AG10803 (cell line): ENCODE measurements at places on chromosomes 1 and 21.
A peak's percentile ranks its signal among the peaks of the same experiment; 100 is the strongest.

DNA sequence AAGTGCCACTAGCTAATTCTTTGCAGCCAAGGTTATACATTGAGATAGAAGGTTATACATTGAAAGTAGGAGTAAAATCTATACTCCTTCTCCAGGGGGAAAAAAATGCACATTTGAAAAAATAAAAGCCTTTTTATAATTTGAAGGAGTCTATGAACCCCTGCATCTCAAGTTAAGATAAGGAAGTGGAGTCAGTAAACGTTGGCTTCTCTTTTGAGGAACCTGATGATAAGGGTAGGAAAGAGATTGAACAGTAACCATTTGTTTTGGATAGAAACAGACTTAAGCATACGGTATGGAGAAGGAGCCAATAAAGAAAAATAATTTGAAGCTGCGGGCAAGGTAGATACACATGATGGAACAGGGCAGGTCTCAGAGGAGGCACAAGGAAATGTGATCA, 64.1 kb downstream of the RPAP2 start:
- no peak for DNase-seq

DNA sequence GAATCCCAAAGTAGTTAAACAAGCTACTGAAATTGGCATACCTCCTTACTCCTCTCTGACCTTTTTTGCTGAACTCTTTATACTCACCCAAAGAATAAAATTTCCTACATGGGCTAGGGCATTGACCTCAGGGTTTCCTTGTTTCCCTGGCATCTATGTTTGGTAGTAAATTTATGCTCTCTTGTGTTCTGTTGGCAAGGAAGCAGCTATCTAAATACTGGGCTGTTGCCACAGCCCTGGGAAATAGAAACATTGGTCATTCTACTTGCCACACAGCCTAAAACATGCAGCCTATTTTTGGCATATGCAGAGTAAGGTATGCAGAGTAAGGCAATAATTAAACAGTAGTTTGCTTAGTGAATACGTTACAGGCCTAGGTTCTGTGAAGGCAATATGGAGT, 351.4 kb downstream of the HLX start:
- peak; percentile 65 for DNase-seq

DNA sequence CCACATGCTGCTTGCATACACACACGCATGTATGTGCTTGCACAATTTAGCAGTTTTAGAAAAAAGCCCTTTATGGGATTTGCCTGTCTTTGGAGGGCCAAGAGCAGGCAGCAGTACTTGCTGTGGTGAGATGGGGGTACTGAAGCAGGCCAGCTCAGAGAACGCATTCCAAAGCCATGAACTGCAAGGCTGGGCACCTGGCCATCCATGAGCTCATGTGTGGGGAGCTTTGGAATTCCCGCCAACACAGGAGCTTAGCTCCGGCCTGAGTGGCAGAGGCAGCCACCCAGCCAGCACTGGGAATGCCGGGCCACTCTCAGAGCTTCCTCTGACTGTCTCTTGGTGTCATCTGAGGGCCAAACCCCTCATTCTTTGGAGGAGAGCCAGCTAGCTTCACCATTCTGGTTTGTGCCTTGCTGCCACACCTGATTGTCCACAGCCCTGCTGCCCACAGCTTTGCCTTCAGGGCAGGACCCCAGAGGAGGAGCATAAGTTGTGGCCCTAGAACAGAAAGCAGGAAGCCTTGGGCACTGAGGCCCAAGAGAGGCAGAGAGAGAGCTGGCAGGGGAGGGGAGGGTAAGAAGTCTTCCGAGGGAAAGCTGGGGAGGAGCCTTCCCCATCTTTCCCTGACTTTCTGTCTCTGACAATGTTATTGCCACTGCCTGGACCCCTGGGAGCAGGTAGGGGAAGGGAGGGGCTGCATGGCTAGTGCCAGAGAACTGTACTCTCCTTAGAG, 92.1 kb upstream of the POU3F1 start:
- DNase-seq: peak; percentile 94

GRCh38 chr1:206897175-206897574, at the start of gene IL24:
IL24 (plus strand) TSS chr1:206897443; CDS start chr1:206897833, 390 bp downstream.
- no peak for DNase-seq

DNA sequence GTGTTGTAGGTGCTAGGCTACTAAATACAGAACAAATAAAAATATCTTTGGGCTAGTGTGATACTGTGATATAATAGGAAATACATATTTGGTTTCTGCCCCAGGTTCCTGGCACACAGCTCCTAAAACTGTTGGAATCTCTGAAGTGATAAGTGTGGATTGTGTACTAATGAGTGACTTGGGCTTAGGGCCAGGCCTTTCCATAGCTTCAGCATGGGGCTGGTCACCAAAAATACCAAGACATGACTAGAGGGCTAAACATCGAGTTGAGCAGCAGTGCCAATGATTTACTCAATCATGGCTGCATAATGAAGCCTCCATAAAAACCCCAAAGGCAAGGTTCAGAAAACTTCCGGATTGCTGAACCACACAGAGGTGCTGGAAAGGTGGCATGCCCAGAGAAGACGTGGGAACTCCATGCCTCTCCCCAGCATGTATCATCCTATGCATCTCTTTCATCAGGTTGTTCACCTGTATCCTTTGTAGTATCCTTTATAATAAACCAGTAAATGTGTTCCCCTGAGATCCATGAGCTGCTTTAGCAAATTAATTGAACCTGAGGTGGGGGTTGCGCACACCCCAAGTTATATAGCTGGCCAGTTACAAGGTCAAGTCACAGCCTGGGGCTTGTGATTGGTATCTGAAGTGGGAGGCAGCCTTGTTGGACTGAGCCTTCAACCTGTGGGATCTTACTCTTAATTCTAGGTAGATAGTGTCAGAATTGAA, 51.6 kb downstream of the ZMYM4 start:
- peak; percentile 71 for DNase-seq

DNA sequence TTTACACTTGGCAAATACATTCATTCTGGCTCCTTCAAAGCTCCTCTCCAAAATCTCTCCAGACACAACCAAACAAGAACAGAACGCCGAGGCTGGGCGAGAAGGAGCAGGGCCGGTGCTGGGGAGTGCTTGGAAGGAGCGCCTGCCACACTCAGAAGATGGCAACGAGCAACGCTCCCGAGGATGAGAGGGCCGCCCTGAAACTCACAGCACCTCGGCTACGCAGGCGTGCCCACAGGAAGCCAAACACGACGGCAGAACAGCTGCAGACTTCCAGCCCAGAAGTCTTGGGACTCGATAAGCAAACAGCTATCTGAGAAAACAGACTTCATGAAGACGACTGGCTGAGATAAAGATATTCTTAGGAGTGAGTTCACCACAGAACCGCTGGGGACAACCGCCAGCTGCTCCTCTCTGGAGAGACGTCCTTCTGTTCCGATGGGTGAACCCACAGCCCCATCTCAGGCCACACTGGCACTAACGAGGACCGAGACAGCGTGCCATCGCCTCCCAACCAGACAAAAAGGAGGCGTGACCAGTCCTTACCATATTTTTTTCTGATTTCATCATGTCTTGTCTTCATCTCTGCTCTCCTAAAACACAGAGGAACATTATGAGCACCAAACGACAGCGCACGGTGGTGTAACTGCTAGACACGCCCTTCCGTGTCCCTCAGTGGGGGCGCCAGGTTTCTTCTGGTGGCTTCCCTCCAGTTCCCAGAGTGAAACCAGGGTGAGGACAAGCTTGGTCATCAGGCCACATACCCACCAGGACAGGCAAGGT, 18.6 kb downstream of the PTTG1IP start:
- no peak for DNase-seq

GRCh38 chr21:38688068-38688467, 117.7 kb upstream of the ETS2 start:
- no peak for DNase-seq

GRCh38 chr1:116175611-116176010, 64.4 kb downstream of the MAB21L3 start:
- no peak for DNase-seq

- DNase-seq: peak; percentile 90
Measured at GRCh38 chr1:118158924-118159323, 26.1 kb downstream of the SPAG17 start.

DNA sequence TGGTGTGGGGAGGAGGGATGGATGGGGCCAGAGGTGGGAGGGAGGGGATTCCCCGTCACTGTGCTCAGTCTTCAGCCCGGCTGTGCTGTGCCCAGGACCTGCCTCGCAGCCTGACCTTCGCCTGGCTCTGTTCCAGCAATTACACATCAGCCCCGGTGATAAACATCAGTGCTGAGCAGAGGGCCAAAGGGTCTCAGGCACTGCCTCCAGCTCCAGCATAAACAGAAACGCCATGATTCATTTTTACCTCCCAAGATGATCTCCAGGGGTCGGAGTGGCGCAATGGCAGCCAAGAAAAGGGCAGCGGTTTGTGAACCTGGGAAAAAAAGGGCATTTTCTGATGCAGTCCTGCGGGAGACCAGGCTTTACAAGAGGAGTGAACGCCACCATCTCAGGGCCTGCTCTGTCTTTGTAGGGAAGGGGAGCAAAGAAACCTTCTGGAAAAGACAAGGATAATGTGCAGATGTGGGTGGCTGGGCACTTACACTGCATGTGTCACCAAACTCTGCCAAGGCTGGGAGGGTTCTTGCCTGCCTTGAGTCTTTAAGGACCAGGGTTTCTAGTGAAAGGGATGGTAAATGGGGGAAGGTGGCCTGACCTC, 28.1 kb downstream of the SHISA4 start:
- peak; percentile 67 for DNase-seq

- no peak for DNase-seq
Measured at GRCh38 chr21:46063734-46064680, 33.9 kb upstream of the COL6A2 start.

DNA sequence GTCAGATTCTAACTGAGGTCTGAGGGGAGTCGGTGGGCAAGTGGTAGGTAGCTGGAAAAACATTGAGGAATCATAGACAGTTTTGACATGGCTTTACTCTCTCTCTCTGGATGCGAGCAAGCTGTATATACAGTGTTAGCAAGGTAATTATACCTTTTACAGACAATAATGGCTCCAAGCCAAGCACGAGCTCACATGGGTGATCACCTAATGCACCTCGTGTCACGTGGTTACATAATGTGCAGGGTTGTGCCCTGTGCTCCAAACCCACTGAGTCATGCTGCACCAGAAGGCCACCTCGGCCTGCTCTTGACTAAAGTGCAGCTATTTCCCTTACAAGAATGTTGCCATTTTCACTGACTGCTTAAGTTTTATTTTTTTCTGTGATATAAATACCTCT, 7.6 kb upstream of the CLCA2 start:
- no peak for DNase-seq

DNA sequence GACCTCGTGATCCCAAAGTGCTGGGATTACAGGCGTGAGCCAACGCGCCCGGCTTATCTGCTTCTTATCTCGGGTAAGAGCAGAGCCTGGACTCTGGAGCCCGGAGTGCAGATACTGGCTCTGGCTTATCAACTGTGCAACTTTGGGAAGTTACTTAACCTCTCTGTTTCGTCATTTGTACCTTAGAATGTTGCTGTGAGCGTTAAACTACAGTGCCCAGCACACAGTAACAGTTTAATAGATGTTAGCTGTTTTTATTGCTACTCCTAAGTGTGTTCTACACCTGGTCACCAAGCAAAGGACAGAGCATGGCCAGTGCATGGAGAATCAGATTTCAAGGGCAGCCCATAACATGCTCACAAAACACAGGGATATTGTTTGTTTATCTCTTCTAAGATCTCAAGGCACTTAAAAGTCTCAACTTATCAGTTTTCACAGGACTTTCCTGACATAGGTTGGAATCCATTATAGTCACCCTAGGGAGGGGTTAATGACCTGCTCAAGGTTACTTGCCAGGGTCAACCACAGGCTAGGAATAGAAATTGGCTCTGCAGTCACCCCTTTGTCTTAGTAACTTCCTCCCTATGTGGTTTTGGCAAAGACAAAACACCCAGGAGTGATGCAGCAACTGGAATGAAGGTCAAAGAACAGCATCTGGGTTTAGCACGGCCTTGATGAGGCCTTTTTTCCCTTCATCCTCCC, 22.5 kb upstream of the SRP9 start:
- DNase-seq: peak; percentile 96

GRCh38 chr1:101664726-101665125, 332.0 kb downstream of the OLFM3 start:
- no peak for DNase-seq

DNA sequence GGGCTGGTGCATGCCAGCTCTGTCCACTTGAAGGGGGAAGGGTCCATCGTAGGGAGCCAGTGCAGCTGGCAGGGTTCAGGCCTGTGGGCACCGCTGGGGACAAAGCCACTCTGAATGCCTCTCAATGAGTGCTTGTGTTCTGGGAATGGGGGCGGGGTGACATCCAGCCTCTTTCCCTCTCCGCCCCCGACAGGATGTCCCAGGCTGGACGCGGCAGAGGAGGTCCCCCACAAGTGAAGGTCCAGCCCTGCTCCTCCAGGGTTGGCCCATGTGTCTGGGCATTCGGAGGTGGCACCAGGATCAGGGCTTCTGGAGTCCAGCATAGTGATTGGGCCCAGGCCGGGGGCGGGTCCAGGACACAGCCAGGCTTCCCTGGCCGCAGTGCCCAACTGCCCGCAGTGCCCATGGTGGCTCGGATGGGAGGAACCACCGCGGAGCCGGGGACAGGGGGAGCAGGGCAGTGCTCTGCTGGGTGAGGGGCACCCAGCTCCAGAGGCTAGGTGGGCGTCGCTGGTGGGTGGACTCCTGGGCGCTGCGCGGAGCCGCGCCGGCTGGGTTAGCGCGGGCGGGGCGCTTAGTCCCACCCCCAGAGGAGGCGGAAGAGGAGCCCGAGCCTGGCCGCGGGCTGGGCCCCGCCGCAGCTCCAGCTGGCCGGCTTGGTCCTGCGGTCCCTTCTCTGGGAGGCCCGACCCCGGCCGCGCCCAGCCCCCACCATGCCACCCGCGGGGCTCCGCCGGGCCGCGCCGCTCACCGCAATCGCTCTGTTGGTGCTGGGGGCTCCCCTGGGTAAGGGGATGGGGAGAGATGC, at the start of gene SHISA4:
Gene SHISA4, plus strand, starts transcription at position 617 of the 808 bp plus-strand sequence. Its CDS starts 97 bp downstream, at position 714.
- DNase-seq: peak; percentile 55

- DNase-seq: no peak
Measured at GRCh38 chr1:33177996-33178540, 3.8 kb downstream of the TRIM62 start.

DNA sequence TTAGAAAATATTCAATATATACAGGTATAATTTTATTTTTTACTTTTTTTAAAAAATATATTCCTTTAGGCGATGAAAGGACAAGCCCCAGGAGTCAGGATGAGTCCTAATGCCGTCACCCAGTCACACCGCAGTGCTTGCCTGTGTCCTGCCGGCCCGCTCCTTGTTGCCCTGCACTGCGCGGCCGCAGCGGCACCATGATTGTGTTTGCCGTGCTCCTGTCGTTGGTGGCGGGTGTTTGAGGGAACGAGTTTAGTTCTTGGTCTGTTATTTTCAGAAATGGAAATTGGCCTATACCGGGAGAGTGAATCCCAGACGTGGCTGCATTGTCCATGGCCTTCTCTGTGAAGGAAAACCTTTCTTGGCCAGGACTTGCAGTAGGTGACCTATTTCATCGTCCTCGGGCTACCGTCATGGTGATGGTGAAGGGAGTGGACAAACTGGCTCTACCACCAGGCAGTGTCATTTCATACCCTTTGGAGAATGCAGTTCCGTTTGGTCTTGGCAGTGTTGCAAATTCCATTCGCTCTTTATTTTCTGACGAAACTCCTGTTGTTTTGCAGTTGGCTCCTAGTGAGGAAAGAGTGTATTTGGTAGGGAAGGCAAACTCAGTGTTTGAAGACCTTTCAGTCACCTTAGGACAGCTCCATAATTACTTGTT, 45.9 kb upstream of the CRB1 start:
- no peak for DNase-seq
